Inflammatory macrophage treated with lipopolysaccharide for 1 hour (primary cell): ENCODE measurements at places on chromosomes 13 and 19.
A peak's percentile ranks its signal among the peaks of the same experiment; 100 is the strongest.

DNA sequence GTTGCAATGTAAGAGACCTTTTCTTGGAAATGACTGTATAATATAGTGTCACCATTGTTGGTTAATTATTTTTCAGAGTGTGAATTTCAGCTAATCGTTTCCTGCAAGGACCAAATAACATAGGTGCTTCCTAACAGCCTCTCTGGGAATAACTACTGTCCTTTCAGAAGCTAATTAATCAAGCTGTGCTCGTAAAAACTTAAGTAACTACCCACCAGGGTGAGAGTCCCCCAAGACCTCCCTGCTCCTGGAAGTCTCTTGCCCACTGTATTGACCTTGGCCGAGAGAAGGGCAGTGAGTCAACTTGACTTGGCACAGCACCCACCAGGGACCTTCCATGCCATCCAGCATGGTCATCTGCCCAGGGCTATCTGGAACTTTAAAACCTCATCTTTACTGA is 50.3 kb downstream of the UQCRFS1 start:
- no peak for DNase-seq

- DNase-seq, result no peak
Measured at GRCh38 chr19:10670876-10671804, 17.0 kb downstream of the ILF3 start.

DNA sequence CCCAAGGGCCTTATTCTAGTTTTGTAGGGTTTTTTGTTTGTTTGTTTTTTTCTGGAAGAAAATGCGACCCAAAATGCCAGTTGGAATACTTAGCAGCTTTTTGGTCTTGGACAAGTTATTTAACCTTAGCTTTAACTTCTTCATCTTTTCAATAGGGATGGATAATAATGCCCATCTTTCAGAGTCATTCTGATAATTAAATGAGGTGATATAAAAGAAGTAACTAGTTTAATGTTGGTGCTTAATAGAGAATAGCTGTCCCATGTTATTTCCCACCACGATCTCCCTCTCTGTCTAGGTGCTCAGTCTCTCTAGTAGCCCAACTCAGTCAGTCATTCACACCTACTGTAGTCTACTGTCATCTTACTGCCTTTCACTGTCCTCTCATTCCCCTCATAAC is 8.0 kb downstream of the LSM14A start:
- DNase-seq, result no peak

DNA sequence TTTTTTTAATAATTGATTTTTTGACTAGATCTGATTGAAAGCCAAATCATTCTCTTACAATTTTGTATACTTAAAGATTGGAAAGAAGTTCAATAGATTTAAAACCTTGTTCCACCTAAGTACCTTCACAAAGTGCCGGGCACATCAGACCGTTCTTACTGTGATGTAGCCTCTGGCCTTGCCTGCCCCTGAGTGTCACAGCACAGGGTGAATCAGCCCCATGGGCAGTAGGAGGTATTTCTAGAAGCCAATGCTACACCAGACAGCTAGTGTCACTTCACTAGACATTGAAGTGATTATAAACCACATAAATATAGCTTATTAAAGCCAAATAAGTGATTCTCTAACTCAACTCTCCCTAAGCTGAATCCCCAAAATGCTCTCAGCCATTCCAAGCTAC is 131.3 kb downstream of the LACC1 start:
- no peak for DNase-seq

GRCh38 chr13:94325650-94326049 is 153.8 kb downstream of the DCT start:
- DNase-seq, result no peak

DNA sequence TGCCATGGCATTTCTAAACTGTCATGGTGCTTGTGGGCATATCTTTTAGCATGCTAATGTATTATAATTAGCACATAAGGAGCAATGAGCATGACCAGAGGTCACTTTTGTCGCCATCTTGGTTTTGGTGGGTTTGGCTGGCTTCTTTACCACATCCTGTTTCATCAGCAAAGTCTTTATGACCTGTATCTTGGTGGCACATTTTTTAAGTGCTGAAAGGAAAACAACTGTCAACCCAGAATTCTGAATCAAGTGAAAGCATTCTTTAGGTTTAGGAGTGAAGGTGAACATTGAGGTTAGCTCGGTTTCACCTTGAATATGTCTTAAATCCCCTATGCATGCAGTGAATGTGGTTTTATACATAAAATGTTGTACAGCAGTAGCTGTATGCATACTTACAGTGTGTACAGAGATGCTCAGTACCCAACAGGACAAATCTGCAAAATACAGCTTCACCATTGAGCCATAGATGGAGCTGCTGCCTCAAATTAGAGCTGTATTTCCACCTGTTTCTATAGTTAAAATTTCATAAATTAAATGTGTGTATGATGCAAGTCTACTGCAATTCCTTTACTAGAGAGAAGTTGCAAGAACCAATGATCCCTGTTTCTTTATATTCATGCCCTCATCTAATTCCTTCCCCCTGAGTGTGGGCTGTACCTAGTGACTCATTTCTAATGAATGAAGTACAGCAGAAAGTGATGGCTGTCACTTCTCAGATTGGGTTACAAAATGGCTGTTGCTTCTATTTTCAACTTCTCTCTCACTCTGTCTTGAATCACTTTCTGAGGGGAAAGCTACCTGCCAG is 25.2 kb upstream of the IGSF23 start:
- DNase-seq, result peak; percentile 88

- DNase-seq, result no peak
Measured at GRCh38 chr13:87344176-87344575, 327.0 kb upstream of the SLITRK5 start.

DNA sequence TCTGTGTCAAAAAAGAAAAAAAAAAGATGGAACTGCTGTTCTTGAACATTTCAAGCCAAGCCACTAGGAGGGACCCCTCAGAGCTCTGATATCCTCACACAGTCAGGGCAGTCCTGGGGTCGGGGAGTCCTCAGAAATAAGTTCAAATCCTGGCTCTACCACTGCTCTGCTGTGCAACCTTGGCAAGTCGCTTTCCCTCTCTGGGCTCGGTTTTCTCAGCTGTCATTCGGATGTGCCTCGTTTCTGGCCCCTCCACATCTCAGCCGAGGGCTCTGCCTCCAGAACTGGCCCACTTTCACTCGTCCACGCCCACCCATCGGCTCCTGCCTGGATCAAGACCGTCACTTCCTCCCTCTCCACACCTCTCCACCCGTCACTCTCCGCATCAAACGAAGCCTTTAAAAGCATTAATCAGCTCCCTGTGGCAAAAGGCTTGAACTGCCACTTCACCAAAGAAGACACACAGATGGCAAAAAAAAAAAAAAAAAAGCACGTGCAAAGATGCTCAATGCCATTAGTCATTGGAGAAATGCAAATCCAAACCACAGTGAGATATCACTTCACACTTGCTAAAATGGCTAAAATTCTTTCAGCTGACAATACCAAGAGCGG is 7.4 kb upstream of the ZNRF4 start:
- no peak for DNase-seq

DNA sequence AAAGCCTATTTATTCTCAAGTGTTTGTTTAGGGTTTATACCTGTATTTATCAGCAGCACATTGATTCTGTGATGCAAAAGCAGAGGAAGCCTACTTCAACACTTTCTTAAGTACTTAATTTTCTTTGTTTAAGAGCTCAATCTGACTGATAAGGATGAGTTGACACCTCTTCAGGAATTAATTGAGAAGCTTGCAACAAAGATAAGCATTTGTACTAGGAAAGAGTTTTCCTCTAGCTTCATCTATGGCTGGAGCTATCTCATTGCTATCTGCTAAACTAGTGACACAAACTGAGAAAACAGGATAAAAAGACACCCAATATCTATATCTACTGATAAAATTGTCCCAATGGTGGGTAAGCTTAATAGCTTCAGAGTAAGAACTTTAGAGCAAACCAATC is 170.1 kb upstream of the SLITRK6 start:
- DNase-seq, result no peak

DNA sequence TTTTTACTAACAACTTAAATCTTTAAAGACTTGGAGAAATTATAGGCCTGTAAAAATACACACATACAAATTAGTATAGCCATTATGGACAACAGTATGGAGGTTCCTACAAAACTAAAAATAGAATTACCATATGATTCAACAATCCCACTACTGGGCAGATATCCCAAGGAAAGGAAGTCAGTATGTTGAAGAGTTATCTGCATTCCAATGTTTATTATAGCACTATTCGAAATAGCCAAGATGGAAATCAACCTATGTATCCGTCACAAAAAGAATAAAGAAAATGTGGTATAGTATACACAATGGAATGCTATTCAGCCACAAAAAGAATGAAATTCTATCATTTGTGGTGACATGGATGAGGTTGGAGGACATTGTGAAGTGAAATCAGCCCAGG is 37.2 kb downstream of the SLITRK1 start:
- no peak for DNase-seq

GRCh38 chr13:107217251-107217650 is 649.3 kb upstream of the ARGLU1 start:
- DNase-seq, result no peak

DNA sequence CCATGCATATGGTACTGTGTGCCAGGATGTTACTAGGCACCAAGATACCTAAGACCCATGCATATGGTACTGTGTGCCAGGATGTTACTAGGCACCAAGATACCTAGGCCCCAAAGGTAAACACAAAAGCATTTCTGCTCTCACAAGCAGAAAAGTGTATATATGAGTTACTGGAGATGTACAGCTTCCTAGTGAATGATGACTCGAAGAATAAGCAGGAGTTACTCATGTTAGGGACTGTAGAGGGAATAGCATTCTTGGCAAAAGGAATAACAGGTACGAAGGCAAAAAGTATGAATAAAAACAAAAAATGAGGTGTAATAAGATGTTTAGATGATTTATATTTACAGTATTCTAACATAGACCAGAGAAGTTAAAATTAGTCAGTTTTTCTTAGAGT is 383.7 kb downstream of the DIAPH3 start:
- DNase-seq, result no peak

DNA sequence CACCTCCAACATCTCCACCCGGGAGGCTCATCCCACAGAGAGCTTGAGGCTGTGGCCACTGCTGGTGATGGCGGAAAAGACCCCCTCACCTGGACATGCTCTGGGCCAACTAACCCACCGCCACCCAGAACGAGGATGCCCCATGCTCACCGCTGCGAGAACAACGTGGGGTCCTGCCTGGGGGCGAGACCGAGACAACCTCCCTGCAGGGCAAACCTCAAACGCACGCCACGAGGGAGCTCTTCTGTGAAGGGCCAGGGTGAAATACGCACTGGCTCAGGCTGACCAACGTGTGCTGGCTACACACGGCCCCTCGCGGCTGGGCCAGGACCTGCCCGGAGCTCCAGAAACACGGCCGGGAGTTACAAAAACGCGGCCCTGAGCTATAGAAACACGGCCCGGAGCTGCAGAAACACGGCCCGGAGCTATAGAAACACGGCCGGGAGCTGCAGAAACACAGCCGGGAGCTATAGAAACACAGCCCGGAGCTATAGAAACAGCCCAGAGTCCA is 19.0 kb upstream of the PLPP2 start:
- DNase-seq, result no peak

DNA sequence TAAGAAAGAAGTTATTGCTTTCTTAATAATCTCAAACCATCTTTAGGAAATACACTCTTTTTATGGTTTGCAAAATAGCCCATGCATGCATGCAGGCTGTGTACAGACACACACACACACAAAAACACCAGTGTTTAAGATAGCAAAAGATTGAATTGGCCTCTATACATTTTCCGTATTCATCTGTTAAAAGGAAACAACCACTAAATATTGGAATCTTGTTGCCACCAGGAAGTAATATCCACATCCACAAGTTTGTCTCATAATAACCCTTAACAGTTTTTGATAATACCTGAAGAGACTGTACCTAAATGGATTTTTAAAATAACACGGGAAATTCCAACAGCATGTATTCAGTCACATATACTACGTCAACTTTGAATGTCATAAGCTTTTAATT is 7.3 kb upstream of the MAB21L1 start:
- DNase-seq, result no peak

GRCh38 chr13:21232196-21232595 is 55.7 kb downstream of the MRPL57 start:
- DNase-seq, result no peak

DNA sequence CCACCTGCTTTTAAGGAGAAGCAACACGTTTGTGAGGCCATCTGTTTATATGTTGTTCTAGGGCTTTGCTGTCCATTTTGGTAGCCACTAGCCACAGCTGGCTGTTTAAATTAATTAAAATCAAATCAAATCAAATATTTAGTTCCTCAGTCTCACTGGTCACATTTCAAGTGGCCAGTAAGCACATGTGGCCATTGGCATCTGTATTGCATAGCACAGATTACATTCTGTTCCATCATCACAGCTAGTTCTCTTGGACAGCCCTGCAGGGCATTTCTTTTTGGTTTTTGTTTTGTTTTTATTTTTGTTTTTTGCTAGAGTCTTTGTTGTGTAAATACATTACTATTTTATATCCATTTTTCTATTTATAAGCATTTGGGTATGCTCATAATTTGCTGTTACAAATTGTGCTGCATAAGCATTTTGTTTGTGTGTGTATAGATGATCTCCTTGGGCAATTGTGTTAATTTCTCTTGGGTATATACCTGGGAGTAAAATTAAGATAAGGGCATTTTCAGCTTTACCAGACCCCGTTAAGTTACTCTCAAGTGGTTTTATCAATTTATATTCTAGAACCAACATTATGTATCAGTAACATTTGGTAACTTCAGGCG is 31.3 kb downstream of the SAE1 start:
- DNase-seq, result no peak

DNA sequence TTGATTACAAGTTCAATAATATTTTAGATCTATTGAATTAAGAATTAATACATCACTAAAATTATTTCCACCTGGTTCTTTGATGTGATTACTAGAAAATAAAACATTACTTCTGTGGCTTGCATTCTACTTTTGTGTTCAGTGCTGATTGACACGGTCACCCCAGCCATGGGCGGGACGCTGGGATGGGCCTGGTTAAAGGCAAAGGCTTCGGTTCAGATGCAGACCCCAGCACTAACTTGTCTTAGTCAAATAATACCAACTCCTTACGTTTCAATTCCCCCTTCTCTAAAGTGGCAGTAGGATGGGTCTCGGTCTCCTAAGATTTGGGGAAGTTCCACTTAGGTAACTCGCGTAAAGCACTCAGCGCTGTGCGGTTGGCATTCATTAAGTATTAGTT is 144.9 kb downstream of the URI1 start:
- no peak for DNase-seq

GRCh38 chr19:49355909-49356353 is 6.3 kb downstream of the TEAD2 start:
- peak; percentile 35 for DNase-seq

DNA sequence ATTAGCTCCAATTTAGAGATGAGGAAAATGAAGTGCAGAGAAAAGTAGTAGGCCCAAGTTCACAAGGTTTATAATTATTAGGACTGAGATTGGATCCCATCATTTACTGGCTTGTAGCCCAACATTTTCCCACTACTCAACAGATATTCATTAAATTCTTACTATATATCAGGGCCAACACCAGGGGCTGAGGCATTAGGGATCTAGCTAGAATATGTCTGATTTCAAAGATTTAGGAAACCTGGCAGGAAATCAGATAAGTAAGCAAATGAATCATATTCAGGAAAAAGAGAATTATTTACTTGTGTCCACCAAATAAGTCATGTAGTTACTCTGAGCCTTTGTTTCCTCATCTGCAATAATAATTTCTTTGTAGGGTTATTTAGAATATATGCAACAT is 94.3 kb downstream of the OXGR1 start:
- no peak for DNase-seq

- no peak for DNase-seq
Measured at GRCh38 chr13:112850273-112850672, 118.7 kb upstream of the MCF2L start.

GRCh38 chr13:107258599-107259187 is 690.8 kb upstream of the ARGLU1 start:
- no peak for DNase-seq
